Stimulated activated CD4-positive, alpha-beta T cell treated with anti-CD3 and anti-CD28 coated beads, TNF-alpha, amount 100 ng/mL, for 24 hours (primary cell): ENCODE measurements at places on chromosomes 6 and 20.

GRCh38 chr6:26158581-26159356 lies 71.5 kb downstream of the HFE start:
- DNase-seq = no peak

GRCh38 chr20:59992526-59993084 lies 34.4 kb downstream of the CDH26 start:
- DNase-seq = no peak

DNA sequence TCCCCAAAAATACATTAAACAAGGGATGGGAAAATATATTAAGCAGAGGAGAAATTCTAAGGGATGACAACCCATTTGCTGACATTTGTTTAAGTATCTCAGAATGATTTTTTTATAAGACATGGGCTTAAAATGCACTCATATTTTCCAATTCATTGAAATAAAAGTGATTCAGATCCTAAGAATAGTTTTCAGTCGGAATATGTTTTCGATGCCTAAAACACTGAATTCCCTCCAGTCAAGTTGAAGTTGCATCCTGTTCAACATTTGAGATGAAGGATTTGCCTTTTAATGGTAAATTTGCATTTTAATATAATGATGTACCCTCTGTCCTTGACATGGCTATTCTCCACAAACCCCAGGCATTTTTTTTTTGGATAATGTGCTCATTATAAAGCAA lies 79.3 kb downstream of the PTCHD4 start:
- DNase-seq = no peak

GRCh38 chr20:528923-529604 lies 14.5 kb downstream of the CSNK2A1 start:
- no peak for DNase-seq

DNA sequence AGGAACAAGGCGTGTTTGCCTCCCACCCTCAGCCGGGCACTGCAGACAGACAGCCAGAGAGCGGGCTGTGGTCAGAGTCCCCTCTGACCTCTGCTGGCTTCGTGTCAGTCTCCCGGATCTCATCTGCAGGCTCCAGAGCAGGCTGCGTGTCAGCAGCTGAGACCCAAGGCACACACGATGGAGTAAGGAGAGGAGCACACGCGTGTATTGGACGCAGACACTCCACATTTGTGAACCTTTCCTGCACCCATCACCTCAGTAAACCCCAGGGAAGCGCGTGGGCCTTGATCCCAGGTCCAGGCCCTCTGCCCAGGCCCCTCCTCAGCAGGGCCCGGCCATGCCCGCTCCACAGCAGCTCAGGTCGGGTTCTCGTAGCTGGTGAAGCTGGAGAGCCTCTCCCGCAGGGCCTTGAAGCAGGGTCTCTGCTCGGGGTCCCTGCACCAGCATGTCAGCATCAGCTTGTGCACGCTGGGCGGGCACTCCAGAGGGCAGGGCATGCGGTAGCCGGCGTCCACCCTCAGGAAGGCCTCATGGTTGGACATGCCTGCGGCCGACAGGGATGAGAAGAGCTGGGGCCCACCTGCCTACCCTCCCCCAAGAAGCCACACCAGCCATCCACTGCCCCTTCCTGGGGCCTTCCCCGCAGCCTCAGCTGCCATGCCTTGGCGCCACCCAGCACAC lies 7.9 kb downstream of the PTK6 start:
- no peak for DNase-seq

GRCh38 chr20:35468671-35469334 lies 13.4 kb downstream of the CEP250 start:
- DNase-seq = no peak

GRCh38 chr6:31908791-31909190 lies 6.9 kb upstream of the ZBTB12 start:
- no peak for DNase-seq

DNA sequence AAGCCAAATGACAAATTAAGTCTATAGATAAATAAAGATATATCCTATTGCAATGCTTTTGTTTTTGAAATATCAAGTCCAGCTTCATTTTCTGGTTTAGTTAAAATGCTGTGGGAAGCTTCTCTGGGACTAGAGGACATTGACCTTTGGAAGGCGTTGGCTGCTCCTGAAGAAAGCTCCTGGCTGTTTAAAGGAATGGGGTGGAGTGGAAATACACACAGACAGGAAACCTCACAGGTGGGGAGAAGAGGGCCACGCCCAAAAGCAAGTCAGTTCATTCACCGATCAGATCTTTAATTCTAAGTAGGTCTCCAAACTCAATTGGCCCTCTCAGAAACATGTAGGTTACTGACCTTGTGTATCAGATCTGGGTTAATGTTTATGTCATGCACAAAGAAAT lies 59.6 kb downstream of the SPTLC3 start:
- DNase-seq = no peak

- no peak for DNase-seq
Measured at GRCh38 chr6:136404627-136405419, 115.2 kb upstream of the BCLAF1 start.
